ENCODE measurements at places on chromosomes 12 and 14. TPM values are rescaled to one million over a fixed set of nuclear protein-coding genes. Genes with fewer than 3 reads are reported as not detected.

DNA sequence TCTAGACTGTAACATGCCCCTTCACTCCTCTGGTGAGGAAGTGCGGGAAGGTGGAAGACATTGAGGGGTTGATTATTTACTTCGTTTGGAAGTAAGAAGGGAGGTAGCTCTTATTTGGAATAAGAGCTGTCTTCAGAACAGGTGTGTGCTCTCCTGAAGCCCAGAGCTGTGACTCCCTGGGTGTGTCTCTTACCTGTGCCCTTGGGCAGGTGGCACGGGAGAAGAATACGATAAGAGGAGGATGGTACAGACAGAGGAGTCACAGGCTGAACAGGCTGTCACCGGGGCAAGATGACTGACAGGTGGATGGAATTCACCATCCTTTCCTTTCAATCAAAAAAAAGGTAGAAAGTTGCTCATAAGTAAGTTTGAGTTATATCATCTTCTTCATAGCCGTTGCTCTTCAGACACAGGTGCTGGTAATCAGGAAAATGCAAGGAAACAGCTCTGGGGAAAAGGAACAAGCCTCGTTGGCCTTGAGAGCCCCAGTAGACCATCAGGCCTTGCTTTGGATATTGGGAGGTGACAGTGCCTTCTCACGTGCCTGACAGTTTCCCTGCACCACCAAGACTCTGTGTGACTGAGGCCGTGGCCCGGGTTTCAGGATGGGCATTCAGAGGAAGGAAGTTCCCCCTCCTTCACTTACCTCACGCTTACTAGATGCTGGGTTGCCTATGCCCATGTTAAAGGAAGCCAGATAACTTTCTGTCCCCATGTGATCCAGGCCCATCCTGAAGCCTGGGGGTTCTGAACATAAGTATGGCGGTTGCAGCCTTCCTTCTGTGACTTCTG is 120.4 kb downstream of the ETV6 start:
- no peak for DNase-seq

GRCh38 chr12:43883311-43883710 is 47.4 kb downstream of the TMEM117 start:
- no peak for DNase-seq

PLEK2 gene
- 57.2 TPM for total RNA-seq

- no peak for DNase-seq
Measured at GRCh38 chr12:103712216-103712615, 125.1 kb downstream of the STAB2 start.

NKX2-1 gene
- total RNA-seq = not detected

GRCh38 chr14:74792249-74793039 is 29.3 kb downstream of the YLPM1 start:
- no peak for DNase-seq

DNA sequence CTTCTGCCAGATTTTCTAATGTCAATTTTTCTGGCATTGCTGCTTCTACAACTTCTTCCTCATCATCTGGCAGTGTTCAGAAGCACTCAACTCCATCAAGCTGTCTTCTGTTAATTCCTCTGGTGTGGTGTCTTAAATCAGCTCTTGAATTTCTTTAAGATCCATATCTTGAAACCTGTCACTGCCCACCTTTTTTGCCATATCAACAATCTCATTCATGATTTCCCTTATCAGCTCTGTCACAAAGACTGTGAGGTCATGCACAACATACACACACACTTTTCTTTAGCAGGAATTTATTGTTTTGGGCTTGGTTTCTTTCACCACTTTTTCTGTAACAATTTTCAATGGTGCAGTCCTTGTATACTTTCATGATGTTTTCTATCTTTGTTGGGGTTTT is 7.2 kb downstream of the THAP2 start:
- no peak for DNase-seq

GRCh38 chr12:25757037-25757665 is 201.3 kb upstream of the RASSF8 start:
- no peak for DNase-seq

DNA sequence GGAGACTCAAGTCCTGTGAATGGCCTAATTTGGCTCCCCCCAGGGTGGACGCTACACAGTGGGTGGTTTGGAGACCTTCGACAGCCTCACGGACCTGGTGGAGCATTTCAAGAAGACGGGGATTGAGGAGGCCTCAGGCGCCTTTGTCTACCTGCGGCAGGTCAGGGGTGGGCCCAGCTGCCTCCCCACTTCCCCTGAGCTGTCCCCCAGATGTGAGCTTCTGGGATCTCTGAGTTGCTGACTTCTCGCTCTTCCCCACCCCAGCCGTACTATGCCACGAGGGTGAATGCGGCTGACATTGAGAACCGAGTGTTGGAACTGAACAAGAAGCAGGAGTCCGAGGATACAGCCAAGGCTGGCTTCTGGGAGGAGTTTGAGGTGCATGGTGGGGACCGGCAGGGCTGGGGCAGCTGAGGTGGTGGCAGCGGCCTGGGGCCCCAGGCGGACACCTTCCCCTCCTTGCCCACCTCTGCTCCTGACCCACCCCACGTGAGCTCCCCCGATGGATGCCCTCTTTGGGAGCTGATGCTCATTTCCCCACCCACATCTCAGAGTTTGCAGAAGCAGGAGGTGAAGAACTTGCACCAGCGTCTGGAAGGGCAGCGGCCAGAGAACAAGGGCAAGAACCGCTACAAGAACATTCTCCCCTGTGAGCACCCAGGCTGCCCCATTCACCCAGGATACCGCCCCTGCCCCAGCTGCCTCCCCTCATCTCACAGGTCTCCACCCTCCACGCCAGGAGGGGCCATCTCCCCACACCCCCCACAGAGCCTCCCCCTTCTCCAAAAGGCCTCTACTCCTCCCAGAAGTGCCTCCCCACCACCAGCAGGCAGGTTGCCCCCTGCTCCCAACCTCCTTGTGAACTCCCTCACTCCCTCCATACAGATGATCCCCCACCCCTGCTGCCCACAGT is 4.2 kb downstream of the PTPN6 start:
- DNase-seq = no peak

DNA sequence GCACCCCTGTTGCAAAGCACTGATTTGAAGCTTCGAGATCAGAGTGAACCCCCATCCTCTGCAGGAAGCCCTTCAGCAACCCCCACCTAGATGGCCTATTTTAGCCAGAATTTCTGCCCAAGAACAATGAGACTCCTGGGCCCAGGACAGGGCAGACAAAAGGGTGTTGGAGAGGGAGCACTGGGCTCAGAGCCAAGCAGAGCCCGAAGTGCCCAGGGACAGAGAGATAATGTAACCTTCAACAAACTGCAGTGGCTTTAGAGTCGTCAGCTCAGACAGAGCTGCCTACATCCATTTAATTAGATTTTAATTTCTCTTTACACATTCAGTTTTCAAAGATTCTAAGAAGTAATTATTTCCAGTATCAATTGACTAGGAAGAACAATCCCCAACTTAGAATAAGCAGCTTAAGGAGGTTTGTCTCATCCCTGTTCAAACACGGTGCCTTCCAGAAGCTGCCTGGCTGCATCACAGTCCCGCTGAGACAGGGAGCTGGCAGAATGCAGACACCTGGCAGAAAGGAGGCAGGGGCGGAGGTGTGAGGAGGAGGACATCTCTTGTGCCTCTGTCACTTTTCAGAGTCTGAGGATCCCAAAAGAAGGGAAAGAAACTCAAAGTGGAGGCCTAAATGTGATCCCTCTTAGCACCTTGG is 504.9 kb upstream of the CCDC196 start:
- no peak for DNase-seq

GRCh38 chr14:103521951-103522563 is 573 bp downstream of the CKB start:
- DNase-seq = no peak

DNA sequence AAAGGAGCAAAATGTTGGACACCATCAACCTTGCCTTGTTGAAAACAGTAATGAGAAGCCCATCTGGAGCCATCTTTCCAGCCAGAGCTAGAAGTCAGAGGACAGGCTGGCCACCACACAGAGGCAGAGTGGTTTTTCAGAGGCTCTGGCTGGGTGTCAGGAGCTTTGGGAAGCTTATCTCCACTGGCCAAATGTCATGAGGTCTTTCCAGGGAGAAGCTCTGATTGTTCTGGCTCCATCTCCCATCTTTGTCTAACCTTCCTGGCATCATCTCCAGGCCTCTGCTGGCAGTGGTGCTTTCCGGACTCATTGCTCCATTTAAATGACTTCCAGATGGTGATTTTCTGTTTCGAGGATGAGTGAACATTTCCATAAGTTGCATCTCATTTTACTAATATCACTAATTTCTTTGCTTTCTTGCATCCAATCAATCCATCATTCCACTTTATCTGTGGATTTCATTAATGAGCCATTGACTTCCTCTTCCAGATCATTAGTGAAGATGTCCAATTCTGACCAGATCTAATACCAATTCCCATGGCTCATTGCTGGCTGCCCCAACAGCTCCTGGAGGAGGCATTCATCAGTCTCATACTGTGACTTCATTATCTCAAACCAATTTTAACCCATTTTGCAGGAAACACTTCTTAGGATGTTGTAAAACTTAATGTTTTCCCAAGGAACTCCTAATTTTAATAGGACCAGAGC is 35.3 kb upstream of the TMTC1 start:
- DNase-seq = no peak

PTGDR gene
- not detected for total RNA-seq

- DNase-seq = no peak
Measured at GRCh38 chr14:67276131-67276530, 34.9 kb downstream of the PALS1 start.

SERPINA12 gene
- total RNA-seq = not detected

DNA sequence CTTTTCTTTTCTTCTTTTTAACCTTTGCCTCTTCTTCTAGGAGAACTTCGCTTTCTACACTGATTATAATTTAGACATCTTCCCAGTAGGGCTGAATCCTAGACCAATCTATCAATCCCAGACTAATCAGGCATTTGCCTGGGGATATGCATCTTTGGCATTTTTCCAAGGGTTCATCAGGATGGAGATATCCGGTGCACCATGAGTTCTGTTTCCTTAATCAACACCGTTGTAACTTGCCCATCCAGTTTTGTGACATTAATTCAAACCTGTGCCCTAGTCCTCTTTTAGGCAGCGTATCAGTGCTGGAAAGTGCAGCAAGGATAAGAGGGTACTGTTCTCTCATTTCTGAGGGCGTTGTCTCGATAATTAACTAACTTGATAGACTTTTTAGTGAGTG is 617 bp upstream of the MGP start:
- DNase-seq = peak; percentile 39

DNA sequence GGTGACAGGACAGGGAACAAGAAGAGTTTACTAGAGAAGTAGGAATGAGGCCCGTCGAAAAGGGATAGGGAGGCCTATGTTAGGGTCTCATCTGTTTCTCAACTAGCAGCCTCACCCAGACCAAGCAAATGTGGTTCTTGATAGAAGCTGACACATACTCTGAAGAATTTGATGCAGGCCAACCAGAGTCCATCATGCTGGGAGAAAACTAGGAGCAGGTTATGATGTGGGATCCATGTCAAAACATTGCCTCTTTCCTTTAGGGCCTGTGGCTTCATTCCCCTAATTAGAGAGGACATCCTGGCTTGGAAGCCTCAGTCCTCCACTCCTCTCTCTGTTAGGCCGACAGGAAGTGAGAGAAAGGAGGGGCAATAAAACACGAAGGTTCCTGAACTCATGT is 122.8 kb downstream of the NTF3 start:
- no peak for DNase-seq

All from PC-3 (cell line).